Activated CD4-positive, CD25-positive, alpha-beta regulatory T cell treated with anti-CD3 and anti-CD28 coated beads, Interleukin-2, amount 50 U/mL, for 24 hours (primary cell): ENCODE measurements at places on chromosomes 6 and 20.

GRCh38 chr20:45902199-45902701 is 9.7 kb downstream of the PLTP start:
- ATAC-seq: no peak

GRCh38 chr20:1301031-1301529 is 27.9 kb downstream of the SDCBP2 start:
- ATAC-seq: peak; percentile 74

- ATAC-seq: no peak
Observed at GRCh38 chr20:7829776-7830175, 110.5 kb downstream of the HAO1 start.

DNA sequence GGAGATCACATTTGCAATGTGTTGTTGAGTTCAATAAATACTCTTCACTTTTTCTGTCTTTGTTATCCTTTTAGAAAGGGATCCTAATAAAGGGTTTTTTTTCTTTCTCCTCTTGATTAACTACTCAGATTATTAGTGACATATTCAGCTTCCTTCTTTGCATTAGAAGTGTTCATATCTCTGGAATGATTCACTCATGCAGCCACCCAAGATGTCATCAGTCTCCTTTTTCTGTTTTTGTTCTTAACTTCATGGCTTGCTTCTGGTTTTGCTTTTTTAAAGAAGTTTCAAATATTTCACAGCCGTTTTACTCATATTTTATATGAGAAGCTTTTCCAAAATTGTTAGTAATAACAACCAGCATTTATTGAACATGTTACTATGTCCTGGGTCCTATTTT is 187.6 kb downstream of the TMEM242 start:
- no peak for ATAC-seq

DNA sequence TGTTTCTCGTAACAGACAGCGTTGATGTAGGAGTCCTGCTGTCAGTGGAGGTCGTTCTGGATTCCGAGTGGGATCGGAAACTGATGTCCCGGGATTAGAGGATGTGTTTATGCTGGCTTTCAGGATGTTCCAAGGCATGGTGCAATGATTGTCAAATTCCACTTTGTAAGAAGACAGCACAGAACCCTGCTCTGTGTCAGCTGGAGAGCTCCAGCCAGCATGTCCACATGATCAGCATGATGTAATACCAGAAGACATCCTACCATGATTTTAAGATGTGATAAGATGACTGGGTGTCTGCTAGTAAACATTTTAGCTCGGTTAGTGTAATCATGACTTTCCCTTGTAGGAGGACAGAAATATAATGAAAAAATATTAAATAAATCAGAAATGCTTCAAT is 20.3 kb downstream of the ENPP1 start:
- ATAC-seq: no peak

DNA sequence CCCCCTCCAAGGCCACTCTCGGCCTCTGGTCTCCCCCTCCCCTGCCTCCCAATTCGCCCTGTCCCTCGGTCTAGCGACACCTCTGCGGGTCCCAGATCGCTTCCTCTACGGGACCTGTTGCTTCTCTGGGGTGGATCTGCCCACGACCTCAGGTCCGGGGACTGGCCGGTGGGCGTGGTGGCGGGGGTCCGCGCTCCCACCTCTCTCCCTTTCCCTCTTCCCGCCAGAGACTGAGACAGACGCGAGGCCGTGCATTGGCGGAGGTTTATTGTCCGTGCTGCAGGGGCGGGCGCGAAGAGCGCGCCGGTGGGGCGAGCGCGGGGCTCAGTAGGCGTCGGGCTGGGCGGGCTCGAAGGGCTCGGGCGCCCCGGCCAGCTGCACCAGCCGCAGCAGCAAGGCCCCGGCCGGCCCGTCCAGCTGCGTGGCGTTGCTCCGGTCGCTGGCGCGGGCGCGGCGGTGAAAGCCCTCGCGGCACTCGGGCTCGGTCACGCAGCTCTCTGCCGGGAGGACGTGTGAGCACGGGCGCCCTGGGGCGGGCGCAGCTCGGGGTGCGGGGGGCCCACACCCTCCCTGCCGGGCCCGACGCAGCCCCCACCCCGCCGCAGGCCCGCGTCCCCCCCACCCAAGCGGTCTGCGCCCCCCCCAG is 2.1 kb downstream of the AVP start:
- peak; percentile 53 for ATAC-seq

GRCh38 chr6:118722829-118723813 is 71.7 kb upstream of the CEP85L start:
- ATAC-seq: no peak

DNA sequence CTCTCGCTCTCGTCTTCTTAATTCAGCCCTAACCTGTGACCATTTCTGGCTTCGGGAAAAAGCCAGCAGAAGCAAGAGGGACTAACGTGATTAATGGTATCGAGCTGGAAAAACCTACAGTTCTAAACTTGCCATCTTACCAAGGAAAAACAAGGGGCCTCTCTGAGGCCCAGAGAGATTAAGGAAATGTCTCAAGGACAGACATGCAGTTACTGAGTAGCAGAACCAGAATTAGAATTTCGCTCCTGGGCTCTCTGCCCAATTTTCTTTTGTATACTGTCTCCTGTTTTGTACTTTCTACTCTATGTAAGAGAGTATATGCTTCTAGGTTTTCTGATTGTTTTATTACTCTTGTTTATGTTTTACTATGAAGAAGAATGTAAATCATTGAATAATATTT is 67.8 kb upstream of the LTV1 start:
- no peak for ATAC-seq
